HCT116 (cell line): ENCODE measurements at places on chromosomes 7 and 10.
A peak's percentile ranks its signal among the peaks of the same experiment; 100 is the strongest.

GRCh38 chr7:122626785-122627184 is 72.1 kb downstream of the RNF133 start:
- DNase-seq, result no peak
- H3K27me3 ChIP-seq, result no peaks in the 10 kb centered on the region
- H3K36me3 ChIP-seq, result no peaks in the 10 kb centered on the region
- no peak overlapping the region for H3K4me3 ChIP-seq

DNA sequence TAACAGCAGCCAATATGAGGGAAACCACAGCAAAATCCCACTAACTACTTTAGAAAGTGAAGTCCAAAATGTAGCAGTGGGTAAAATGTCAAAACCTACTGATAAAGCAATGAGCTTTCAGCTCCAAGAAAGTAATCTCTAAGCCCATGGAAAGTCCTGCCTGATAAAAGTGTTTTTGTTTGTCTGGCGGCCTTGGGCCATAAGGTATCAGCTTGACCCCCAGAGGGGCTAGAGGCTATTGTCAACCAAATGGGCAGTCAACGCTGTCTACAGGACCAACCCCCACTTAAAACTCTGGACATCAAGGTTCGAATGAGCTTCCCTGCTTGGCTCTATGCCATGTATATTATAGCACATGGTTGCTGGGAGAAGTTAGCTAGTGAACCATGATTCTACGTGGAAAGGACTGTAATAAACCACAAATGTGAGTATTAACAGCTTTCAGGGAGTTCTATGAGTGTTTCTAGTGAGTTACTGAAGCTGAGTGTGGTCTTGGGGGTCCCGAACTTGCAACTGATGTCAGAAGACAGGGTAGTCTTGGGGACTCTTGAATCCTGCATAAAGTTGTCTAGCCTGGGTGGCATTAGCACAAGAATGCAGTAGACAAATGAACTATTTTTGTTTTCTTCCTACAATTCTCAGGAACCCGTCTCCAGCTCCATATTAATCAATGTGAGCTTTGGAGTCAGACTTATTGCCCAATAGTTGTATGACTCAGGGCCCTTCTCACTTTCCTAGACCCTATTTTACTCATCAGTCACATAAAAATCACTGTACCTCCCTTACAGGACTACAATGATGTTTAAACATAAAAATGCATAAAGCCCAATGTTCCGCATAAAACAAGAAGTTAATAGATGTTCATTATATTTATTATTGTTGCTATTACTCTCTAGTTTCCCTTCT is 164.9 kb downstream of the DGKI start:
- no peaks in the 10 kb centered on the region for H3K4me1 ChIP-seq
- H3K27ac ChIP-seq, result no peak overlapping the region
- H3K27me3 ChIP-seq, result peaks cover 20% of the 10 kb centered on the region
- H3K36me3 ChIP-seq, result no peaks in the 10 kb centered on the region
- no peak for DNase-seq

GRCh38 chr7:151207315-151207714 is 3.0 kb downstream of the H2BK1 start:
- no peaks in the 10 kb centered on the region for H3K27me3 ChIP-seq
- no peak for DNase-seq
- no peak overlapping the region for H3K27ac ChIP-seq

- no peak for DNase-seq
- no peaks in the 10 kb centered on the region for H3K36me3 ChIP-seq
- no peak overlapping the region for H3K4me3 ChIP-seq
- H3K27ac ChIP-seq, result no peak overlapping the region
Observed at GRCh38 chr10:43170491-43170890, 32.2 kb downstream of the CSGALNACT2 start.

- H3K36me3 ChIP-seq, result no peaks in the 10 kb centered on the region
- H3K27ac ChIP-seq, result peak overlapping the region; percentile 94; the same call in 1 of the 2 replicates
- peaks cover 29% of the 10 kb centered on the region for H3K4me1 ChIP-seq
Observed at GRCh38 chr7:129777993-129778769, 166.7 kb downstream of the NRF1 start.

DNA sequence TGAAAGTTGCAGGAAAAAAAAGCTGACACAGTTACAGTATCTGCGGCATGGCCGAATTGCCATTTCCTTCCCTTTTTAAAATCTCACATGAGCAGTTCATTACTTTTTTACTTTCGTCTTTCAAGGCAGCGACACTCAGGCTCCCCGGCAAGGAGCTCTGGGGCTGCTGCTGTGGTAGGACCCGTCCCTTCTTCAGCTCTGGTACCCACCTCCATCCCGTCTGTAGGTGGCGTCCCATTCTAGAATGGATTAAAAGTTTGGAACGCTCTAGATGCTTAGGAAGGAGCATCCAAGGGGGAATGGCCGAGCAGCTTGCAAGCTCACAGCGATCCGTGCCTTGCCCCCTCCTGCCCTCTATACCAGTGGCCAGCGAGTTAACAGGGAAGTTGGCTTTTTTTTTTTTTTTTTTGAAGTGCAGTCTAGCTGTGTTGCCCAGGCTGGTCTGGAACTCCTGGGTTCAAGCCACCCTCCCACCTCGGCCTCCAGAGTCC is 22.8 kb upstream of the TTYH3 start:
- DNase-seq, result peak; percentile 16
- no peaks in the 10 kb centered on the region for H3K27me3 ChIP-seq

DNA sequence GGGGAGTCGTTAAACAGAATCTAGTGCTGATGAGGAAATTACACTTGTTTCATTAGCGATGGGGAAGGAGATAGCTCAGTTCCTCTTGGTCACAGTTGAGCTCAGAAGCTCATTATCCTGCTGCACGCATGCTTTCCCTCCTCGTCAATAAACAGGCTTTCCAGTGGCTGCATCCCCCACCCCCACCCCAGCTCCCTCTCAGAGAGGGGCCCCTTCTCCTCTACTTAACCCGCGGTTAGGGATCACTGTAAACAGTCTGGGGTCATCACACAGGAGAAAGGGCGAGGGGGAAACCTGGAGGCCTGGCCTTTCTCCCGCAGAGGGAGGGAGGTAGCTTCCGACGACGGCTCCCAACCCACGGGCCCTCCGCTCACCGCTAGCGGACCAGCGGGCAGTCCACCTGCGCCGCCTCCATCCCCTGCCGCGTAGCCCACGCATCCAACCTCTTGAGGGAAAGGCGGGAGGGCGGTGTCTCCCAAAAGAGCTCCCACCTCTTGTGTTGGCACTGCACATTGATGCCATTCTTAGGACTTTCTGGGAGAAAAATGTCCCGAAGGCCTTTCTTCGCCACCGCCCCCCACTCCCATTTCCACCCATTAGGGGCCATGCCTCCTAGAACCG is 80.8 kb downstream of the PAX2 start:
- peaks cover 30% of the 10 kb centered on the region for H3K4me1 ChIP-seq
- peaks cover 23% of the 10 kb centered on the region for H3K27me3 ChIP-seq
- peak overlapping the region; percentile 51 for H3K4me3 ChIP-seq
- H3K27ac ChIP-seq, result peak overlapping the region; percentile 54; the same call in 1 of the 2 replicates
- no peaks in the 10 kb centered on the region for H3K36me3 ChIP-seq

- H3K4me3 ChIP-seq, result peak overlapping the region; percentile 59
- H3K36me3 ChIP-seq, result peaks cover 9% of the 10 kb centered on the region
Observed at GRCh38 chr7:151232917-151233701, 826 bp downstream of the CHPF2 start.

DNA sequence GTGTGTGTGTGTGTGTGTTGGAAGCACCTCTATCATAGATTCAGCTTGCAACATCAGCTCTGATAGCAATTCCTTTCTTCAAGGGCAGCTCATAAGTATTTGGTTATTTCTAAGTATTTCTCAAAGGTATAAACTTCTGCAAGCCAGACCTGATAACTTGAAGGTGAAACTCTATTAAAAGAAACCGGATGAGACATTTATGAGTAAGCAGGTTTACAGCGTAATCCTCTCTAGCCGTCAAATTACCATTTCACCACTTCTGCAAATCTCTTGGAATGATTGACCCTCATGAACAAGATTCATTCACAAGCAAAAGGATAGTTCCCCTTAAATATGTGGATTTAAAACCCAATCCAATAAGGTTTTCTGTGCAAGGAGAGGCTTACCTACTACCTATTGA is 23.1 kb downstream of the PDE1C start:
- H3K36me3 ChIP-seq, result no peaks in the 10 kb centered on the region
- no peak overlapping the region for H3K4me3 ChIP-seq

- no peak overlapping the region for H3K4me3 ChIP-seq
- no peaks in the 10 kb centered on the region for H3K36me3 ChIP-seq
- no peak for DNase-seq
Observed at GRCh38 chr10:34677591-34677990, 137.5 kb downstream of the PARD3 start.

DNA sequence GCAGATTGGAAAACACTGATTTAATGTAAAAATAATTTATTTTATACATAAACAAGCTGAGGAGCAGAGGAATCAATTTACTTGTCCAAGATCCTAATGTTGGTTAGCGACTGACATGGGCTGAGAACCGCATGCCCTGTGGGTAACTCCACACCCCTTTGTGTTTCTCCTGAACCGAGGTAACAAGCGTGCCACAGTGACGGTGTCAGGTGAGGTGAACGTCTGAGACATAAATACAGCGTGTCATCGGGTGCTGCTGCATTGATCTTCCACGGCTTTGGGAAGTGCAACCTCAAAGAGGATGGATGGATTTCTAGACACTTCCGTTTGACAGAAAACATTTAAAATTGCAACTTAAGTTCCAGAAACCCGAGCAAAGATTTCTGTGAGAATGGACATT is 386.8 kb upstream of the ADARB2 start:
- no peak for DNase-seq
- H3K4me1 ChIP-seq, result no peaks in the 10 kb centered on the region
- H3K36me3 ChIP-seq, result no peaks in the 10 kb centered on the region
- no peak overlapping the region for H3K4me3 ChIP-seq
- H3K27ac ChIP-seq, result no peak overlapping the region

DNA sequence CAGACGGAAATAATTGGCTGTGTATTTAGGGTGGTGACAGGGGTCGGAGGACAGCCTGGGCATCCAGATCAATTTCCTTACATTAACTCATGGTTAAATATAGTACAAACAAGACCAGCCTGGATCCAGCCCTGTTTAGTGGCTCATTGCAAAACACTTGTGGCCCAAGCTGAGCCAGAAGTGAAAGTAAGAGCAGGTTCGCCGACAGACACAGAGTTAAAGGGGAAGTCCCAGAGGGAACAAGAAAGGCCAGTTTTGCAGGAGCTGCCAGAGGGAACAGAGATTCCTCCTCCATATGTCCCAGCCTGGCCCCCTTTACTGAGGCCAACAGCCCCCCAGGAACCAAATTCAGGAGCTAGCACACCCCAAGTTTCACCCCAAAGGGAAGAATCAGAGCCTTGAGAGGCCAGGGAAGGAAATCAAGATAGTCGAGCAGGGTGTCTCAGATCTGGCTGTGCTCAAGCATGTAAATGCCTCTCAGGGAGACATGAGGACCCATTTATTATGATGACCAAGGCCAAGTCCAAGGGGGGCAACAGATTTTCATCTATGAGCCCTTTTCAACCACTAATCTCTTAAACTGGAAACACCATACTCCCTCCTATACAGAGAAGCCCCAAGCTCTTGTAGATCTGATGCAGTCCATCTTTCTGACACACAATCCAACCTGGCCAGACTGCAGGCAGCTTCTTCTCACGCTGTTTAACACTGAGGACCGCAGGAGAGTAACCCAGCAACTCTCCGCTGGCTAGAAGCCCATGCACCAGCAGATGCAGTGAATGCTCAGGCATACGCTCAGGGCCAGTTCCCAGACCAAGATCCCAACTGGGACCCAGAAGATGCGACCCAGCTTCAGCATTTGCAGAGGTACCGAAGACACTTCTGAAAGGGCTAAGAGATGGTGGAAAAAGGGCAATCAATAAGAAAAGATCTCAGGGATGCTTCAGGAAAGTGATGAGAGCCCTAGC is 15.9 kb upstream of the ADCK2 start:
- peaks cover 4% of the 10 kb centered on the region; the same call in 1 of the 2 replicates for H3K27me3 ChIP-seq
- H3K27ac ChIP-seq, result no peak overlapping the region
- H3K36me3 ChIP-seq, result no peaks in the 10 kb centered on the region
- no peak for DNase-seq
- H3K4me3 ChIP-seq, result no peak overlapping the region

DNA sequence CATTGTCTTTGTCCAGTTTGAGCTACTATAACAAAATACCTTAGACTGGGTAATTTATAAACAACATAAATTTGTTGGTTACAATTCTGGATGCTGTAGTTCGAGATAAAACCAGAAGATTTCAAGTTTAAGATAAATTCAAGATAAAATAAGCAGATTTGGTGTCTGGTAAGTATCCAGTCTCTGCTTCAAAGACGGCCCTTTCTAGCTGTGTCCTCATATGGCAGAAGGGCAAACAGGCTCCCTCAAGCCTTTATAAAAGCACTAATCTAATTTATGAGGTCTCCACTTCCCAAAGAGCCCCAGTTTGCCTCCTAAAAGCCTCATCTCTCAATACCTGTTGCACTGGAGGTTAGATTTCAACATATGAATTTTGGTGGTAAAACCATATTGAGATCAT is 31.1 kb upstream of the SGCE start:
- H3K27me3 ChIP-seq, result no peaks in the 10 kb centered on the region
- DNase-seq, result no peak
- H3K4me3 ChIP-seq, result no peak overlapping the region
- H3K4me1 ChIP-seq, result peaks cover 3% of the 10 kb centered on the region; the same call in 1 of the 2 replicates
- no peaks in the 10 kb centered on the region for H3K36me3 ChIP-seq
- no peak overlapping the region for H3K27ac ChIP-seq

DNA sequence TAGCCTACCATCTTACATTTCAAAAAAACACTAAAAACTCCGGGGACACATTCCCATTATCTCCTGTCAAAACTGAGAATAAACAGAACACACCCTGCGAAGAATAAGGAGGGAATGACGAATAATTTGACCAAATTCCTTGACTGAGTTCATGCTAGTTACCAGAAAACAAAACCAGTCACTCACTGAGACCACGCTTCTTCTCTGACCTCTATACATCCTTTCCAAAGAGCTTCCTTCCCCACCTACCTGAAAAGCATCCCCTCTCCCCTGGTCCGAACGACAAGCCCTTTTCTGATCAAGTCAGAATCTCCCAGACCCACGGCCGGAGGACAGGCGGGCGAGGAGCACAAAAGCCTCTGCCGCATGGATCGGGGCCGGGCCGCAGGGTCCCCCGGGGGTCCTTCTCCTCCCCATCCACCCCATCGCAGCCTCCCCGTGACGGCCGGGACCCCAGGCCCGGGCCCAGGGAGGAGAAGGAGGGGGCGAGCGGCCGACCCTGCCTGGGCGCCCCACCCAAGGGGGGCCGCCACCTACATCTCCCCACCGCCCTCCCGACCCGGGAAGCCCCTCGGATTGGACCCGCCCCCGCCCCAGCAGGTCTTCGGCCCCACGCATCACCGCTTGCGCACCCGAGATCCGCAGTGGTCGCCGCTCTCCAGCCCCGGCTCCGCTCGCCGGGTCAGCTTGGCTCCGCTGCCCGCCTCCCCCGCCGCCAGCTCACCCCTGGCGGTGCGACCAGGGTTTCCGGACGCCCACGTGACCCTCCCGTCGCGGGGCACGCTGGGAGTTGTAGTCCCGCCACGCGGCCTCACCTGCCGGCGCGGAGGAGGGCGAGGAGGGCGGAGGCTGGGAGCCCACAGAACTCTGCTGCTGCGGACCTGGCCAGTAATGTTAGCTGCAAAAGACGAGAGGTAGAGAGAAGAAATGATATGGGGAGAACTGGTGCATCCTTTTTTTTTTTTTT is at the start of gene SLC37A3:
Gene SLC37A3, minus strand, starts transcription at position 747 of the 967 bp plus-strand sequence. CDS start 16,004 bp downstream, outside the sequence.
- DNase-seq, result peak; percentile 49
- H3K27ac ChIP-seq, result peak within 1 kb of the TSS; percentile 72
- H3K4me1 ChIP-seq, result peaks cover 11% of the 10 kb centered on the region
- no peaks in the 10 kb centered on the region for H3K27me3 ChIP-seq
- H3K36me3 ChIP-seq, result no peaks in the 10 kb centered on the region

GRCh38 chr10:30169342-30169741 is 110.0 kb upstream of the JCAD start:
- no peaks in the 10 kb centered on the region for H3K4me1 ChIP-seq
- no peaks in the 10 kb centered on the region for H3K36me3 ChIP-seq
- H3K27ac ChIP-seq, result no peak overlapping the region
- no peak for DNase-seq
- H3K4me3 ChIP-seq, result no peak overlapping the region

- H3K27me3 ChIP-seq, result no peaks in the 10 kb centered on the region
- no peak overlapping the region for H3K4me3 ChIP-seq
- H3K4me1 ChIP-seq, result peaks cover 29% of the 10 kb centered on the region
- no peaks in the 10 kb centered on the region for H3K36me3 ChIP-seq
- no peak for DNase-seq
Observed at GRCh38 chr7:116949941-116950801, 3.1 kb upstream of the ST7 start.
